ENCODE measurements at places on chromosomes 1 and 21.

DNA sequence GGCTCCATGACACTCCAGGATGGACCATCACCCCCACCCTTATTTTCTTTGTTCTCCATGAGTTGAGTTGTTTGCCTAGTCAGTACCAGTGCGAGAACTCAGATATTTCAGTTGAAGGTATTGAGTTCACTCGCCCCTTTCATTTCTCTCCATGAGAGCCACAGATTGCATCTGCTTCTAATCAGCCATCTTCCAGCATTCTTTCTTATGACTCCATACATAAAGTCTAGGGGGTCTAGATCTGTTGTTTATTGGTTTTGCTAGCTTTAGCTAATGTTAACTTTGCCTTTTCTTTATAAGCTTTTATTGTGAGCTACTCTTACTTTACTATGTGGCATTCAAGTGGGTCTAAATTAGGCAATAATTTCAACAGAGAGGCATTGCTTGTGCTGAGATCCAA is 71.6 kb upstream of the PDC start:
- no peak for DNase-seq

- no peak for DNase-seq
Observed at GRCh38 chr1:97254731-97255463, 533.3 kb downstream of the PTBP2 start.

DNA sequence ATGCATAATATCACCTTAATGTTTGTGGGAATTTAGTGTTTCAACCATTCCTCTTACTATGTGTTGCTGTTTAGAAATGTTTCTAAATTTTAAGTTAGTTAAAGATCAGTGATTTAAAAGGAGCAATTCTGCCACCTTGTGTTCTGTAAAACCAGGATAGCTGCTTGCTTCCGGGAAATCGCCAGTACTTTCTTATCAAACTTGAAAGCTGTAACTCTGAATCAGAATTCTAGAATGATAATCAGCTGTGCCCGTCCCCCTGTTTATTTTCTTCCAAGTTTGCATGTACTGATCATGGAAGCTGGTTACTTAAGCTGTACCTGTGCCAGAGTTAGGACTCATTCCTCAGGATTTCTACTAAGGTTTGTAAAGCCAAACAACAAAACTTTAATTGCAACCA is 656.4 kb downstream of the LTN1 start:
- DNase-seq: peak; percentile 30

GRCh38 chr1:217495249-217495648 is 135.6 kb downstream of the GPATCH2 start:
- DNase-seq: no peak

All from NCI-H460 (cell line).